Stimulated activated CD4-positive, alpha-beta T cell treated with anti-CD3 and anti-CD28 coated beads, Interleukin-12 subunit alpha, Interleukin-12 subunit beta, amount 100 ng/mL, for 4 hours (primary cell): ENCODE measurements at places on chromosomes 3 and 15.

GRCh38 chr3:44825264-44825925, 36.3 kb upstream of the TMEM42 start:
- no peak for DNase-seq

DNA sequence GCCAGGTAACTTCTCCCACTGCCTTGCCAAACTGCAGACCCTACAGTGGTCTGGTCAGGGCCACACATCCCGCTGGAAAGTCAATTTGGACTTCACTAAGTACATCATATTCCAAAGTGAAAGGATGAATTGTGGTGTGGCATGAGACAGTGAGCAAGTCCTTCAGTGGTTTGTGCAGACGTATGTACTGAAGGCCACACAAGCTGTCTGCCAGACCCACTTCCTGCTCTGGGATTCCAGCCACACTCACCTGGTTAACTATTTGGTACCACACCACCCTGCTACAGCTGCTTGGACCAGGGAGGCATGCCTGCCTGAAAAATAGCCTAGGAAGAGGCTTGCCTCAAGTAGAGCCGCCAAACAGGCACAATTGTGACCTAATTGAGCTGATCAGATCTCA, 94.1 kb upstream of the STRIT1 start:
- no peak for DNase-seq

DNA sequence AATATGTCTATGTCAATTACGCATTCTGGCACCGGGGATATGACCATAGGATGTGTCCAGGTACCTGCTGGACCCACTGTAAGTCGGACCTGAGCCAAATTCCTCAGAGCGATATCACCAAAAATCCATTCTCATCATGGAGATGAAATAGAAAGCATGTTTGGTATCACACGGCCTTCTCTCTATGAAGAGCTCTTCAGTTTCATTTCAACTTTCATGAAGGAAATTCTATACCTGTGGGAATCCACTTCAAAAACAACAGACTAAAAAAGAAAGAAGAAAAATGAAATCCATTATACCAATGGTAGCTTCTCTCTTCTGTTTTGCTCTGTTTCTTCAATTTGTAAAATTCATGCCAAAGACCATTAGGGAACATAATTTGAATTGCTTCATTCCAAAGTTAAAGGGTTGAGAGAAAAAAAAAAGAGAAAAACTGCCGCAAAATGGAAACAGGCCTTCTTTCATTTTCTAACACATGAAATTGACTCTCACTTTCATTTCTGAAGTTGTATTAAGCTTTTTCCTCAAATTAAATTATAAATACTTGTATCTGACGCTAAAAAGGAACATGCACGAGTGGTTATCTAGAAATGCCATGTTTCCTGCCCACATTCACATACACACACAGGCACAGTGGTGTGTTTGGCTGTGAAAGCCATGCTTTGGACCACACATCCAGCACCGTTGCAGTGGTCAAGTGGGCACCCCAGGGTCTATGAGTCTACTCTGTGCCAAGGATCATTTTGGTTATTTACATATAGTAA, 46.9 kb upstream of the DIPK2A start:
- no peak for DNase-seq

GRCh38 chr3:177451864-177452830, 254.9 kb upstream of the TBL1XR1 start:
- no peak for DNase-seq

DNA sequence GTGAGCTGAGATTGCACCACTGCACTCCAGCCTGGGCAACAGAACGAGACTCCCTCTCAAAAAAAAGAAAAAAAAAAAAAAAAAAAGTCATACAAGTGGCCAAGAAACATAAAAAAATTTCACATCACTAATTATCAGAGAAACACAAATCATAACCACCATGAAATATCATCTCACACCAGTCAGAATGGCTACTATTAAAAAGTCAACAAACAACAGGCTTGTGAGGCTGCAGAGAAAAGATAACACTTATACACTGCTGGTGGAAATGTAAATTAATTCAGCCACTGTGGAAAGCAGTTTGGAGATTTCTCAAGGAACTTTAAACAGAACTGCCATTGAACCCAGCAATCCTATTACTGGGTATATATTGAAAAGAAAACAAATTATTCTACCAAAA, 291.1 kb upstream of the MCTP2 start:
- DNase-seq: no peak

DNA sequence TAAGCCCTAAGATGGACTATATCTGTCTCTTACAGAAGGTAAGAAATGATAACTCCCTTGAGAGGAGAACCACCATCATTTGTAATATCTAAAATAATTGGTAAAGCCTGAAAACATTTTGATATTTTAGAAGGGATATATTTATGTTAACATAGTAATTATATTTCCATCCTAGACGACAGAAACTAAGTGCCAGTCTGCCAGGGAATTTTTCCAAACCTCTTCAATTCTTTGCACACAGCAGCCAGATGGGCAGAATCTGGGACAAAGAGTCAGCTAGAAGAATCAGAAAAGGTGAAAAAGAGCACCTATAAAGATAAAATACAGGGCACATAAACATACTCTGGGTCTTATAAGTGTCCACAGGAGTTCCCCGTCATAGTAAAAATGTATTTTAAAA, 70.0 kb upstream of the CBLB start:
- no peak for DNase-seq

- DNase-seq: no peak
These were observed 192.5 kb downstream of the ADAMTS9 start for GRCh38 chr3:64495121-64495780.

DNA sequence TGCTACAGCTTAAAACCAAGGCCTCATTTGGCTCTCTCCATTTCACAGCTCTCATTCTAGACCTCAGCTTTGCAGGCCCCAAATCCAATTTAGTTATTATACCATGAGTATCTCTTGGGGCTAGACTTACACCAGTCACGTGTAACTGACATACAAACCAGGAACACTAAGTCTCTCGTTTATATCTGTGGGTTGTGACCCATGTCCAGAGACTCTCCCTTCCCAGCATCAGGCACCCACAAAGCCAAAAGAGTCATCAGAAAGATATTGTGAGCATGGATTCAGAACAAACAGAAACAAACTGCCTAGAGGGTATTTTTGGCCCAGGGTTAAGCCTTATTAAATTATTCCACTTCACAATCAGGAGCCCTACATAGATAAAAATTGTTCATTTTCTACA, 5.6 kb upstream of the CCDC13 start:
- DNase-seq: no peak

- no peak for DNase-seq
These were observed 29.9 kb downstream of the FAH start for GRCh38 chr15:80182611-80183261.

DNA sequence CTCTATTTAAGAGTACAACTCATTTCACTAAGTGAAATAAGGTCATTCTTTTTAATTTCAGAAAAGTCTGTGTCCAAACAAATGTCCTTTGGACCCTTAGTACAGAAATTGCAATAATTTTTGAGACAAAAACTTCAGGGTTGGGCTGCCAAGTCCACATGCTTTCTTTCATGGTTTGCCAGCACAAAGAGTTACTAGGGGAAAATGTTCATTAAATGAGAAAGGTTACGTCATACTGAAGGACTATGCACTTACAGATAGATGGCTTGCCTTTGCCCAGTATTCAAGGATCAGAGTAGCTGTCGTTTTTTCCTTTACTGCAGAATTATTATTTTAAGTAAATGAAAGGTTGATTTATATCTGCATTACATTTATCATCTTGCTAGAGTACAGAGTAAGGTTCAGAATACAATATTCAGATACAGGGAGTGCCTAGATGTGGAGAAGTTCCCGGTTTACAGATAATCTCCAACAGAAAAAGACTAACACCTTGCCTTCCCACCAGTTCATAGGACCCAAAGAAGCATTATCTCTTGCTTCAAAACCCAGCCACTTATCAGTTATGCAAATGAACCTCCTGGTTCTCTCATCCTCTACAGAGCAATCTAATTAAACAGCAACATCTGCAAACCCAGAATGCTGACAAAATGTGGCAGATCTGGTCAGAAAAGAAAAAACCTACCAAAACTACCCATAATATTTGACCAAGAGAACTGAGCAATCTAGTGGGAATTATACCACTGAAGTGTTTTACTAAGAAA, 179.3 kb downstream of the FRMD5 start:
- no peak for DNase-seq

DNA sequence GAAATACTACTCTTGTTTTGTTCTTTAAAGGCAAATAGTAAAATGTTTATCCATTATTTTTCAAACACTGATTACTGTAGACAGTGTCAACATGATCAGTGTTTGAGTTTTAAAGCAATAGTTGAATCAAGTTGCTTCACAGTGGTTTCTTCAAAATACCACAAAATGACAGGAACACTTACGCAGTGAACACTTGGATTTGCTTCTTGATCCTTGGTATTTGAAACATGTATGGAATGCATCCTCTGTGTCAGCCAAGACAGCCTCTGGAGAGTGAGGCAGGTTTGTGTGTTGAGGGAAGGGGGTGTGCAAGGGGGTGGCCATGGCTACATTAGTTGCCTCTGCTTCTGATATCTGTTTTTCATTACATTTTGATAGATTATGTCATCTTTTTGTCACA, 413.0 kb downstream of the RBMS3 start:
- DNase-seq: no peak

DNA sequence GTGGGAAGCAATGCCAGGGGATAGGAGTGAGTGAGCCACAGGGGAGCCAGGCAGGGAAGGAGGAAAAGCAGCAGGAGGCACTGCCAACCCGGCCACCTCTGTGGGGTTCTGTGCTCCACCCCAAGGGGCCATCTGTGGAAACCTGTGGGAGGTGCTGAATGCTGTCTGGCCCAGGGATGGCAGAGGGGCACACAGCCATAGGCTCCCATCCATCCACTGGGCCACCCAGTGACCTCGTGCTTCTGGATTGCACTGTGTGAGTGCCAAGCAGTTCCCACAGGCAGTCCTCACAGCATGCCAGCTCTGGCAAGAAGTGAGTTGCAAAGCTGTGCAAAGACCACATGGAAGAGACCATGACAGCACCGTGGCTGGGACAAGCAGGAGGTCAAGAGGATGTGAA, 27.5 kb downstream of the DNAJB8 start:
- DNase-seq: no peak
